GM12892 (cell line): ENCODE measurements at places on chromosomes 6 and 20.

- no peak for DNase-seq
Measured at GRCh38 chr6:115583290-115583689, 477.4 kb downstream of the FRK start.

DNA sequence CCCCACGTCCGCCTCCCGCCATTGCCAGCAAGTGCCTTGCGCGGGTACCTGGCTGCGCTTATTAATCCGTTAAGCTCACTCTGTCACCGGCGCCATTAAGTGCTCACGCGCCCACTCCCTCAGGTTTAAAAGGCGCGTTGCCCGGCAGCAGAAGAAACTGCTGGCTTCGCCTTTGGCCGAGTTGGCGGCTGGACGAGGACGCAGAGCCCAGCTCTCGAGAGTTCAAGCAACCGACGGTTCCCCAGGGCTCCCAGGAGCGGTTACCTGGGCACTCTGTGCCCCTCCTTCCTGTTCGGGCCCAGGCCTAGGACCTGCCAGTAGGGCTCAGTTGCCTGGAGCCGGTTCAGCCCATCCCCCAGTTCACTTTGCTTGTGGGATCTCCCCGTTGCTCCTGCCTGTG is at the start of gene GGTLC1:
Gene GGTLC1, minus strand, starts transcription at position 219 of the 400 bp plus-strand sequence. CDS start 2,168 bp downstream, outside the sequence.
- DNase-seq = no peak

DNA sequence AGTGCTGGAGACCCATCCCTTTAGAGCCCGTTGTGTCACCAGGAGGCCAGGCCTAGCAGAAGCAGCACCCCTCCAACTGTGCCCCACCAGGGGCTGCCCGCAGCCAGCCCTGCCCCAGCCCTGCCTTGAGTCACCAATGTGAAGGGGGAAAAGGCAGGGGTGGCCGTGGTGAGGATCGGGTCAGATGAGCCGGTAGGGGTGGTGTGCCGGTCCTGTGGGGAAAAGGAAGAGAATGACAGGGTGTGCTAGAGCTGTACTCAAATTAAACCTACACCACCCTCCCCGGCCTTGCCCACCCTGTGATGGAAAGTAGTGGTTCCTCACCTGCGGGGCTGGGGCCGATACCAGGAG is 3.1 kb downstream of the SAPCD1 start:
- no peak for DNase-seq

DNA sequence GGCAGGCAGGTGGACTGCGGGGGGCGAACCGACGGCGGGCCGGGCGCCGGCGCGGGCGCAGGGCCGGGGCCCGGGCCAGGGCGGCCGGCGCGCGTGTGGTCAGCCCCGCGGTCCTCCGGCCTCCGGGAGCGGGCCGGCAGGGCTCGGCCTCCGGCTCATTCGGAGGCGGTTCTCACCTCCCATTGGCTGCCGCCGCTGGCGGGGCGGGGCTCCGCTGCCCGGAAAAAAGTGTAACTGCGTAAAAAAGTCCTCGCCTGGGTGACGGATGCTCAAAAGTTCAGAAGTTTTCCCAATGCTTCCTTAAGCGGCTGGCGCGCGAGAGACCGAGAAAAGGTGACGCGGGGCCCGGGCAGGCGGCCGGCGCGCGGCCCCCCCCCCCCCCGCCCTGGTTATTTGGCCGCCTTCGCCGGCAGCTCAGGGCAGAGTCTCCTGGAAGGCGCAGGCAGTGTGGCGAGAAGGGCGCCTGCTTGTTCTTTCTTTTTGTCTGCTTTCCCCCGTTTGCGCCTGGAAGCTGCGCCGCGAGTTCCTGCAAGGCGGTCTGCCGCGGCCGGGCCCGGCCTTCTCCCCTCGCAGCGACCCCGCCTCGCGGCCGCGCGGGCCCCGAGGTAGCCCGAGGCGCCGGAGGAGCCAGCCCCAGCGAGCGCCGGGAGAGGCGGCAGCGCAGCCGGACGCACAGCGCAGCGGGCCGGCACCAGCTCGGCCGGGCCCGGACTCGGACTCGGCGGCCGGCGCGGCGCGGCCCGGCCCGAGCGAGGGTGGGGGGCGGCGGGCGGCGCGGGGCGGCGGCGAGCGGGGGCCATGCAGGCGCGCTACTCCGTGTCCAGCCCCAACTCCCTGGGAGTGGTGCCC is at the start of gene FOXC1:
Gene FOXC1, plus strand, starts transcription at position 268 of the 849 bp plus-strand sequence. Its CDS starts 531 bp downstream, at position 799.
- peak; percentile 84 for DNase-seq

DNA sequence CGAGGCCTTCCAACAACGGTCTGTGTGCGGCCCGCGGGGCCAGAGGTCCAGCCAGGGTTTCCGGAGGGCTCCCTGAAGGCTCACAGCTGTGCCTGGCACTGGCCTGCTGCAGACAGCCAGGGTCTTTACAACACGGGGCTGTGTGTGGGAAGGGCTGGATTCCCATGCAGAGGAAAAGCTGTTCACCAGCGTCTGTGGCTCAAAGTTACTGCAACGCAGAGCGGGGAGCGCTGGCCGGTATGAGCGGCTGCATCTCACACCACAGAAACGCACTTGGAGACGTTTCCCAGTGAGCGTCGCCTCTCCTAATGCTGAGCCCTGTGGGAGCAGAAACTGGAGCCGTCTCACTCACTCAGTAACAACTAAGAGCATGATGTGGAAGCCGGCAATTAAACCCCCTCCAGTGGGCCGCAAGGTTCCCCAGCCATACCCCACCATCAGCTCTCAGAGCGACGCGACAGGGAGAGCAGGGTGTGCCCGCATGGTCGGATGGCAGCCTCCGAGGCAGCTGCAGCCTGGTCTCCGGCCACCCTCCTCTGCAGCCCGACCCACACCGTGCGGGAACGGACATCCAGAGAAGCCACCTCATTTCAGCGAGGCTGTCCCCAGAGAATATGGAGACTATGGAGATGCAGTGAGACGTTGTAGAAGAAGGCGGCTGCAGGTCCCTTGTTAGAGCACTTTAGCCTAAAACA is 42.6 kb downstream of the DLL1 start:
- DNase-seq = no peak

DNA sequence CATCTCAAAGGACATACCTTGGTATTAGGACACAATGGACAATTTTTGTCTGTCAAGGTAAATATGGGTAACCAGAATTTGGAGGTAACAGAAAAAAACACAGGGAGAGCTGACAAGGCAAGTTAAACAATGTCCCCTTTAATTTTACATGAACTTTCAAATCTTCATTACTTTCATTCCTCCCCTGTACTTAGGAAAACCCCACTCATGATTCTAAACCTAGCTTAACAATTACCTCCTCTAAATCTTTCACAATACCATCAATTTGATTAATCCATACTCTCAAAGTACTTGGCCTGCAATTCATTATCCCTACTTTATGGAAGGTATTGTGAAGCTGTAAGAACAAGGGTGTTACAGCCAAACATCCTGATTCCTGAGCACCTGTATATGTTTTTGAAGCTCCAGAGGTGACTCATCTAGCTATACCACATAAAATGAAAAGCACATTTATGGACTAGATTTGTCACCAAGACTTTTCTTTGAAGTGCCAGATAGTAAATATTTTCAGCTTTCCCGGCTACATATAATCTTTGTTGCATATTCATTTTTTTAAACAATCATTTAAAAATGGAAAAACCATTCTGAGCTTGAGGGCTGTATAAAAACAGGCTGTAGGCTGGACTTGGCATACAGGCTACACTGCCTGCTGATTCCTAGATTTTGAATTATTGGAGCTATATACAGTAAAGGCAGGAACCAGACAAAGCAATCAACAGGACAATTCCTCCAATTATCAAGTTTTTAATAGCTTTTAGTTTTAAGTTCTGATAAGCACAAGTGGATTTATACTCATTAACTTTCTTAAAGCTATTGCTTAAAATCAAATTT is 22.9 kb downstream of the DEK start:
- DNase-seq = no peak

GRCh38 chr6:64415926-64416325 is 780.3 kb downstream of the PHF3 start:
- DNase-seq = no peak

GRCh38 chr6:63864061-63864460 is 228.5 kb downstream of the PHF3 start:
- no peak for DNase-seq

- DNase-seq = no peak
Measured at GRCh38 chr6:24228123-24228522, 102.1 kb downstream of the NRSN1 start.

- DNase-seq = no peak
Measured at GRCh38 chr6:107235511-107235910, 120.2 kb upstream of the BEND3 start.

GRCh38 chr6:42332916-42333315 is 115.3 kb upstream of the MRPS10 start:
- DNase-seq = no peak

DNA sequence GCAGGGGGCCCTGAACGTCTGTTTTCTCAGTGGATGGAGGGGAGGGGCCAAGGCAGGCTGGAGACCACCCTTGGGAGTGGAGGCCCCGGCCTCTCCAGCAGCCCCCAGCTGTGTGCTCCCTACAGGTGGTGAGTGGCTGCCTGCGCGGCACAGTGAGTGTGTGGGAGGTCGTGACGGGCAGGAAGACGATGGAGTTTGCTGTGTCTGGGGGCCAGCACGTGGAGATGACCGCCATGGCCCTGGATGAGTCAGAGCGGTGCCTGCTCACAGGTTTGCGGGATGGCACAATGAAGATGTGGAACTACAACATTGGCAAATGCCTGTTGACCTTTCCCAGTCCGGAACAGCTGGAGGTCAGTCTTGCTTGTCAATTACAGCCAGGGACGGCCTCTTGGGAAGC is 52.6 kb downstream of the EFCAB8 start:
- DNase-seq = no peak

- DNase-seq = no peak
Measured at GRCh38 chr20:52524861-52525260, 333.3 kb upstream of the ZFP64 start.

DNA sequence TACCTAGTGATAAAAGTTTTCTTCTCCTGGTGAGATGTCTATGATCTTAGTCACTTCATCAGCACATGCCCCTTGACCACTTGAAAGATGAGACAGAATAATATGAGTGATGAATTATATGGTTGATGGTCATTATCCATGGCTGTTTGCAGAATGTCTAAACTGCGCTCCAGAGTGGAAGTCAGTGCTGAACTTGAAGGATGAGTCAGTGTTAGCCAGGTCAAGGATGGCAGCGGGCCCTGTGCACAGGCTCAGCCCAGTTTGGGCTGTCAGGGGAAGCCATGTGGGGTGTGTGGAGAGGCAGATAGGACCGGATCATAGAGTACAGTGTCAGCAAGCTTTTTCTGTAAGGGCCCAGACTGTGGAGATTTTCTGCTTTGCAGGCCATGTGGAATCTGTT is 67.2 kb upstream of the KIF25 start:
- no peak for DNase-seq

DNA sequence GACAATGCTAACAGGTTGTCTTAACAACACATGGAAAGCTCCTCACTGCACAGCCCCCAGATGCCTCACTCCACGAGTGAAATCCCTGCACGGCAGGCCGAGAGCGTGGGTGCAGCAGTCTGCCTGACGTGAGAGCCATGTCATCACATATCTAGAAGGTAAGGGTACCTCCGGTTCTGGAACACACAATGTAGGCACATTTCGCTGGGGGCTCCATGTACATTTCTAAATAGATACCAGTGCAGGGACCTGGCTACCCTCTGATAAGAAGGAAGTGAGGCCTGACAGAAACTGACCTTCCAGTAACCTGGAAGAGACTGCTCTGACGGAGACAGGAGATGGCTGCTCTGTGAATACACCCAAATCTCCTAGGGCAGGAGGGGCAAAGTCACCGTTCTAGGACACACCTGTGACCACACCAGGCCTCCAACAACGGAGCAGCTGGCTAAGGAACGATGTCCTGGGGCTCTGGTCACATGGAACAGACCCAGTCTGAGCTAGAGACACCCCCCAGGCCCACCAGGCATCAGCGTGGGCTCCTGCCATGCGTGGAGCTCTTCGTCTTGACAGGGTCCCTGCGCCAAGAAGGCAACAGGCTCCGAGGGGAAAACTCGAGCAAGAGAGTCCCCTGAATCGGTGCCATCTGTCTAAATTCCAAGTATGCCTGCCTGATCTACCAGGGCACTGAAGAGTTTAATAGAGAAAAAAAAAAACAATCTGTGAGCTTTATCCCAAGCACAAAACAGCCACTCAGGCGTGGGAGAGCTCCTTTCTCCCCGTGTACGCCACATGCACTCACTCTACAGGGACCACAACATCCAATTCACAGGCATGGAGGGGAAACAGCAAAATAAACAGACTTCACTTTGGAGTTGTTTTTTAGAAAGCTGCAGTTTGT is 27.5 kb downstream of the RNASET2 start:
- DNase-seq = no peak

DNA sequence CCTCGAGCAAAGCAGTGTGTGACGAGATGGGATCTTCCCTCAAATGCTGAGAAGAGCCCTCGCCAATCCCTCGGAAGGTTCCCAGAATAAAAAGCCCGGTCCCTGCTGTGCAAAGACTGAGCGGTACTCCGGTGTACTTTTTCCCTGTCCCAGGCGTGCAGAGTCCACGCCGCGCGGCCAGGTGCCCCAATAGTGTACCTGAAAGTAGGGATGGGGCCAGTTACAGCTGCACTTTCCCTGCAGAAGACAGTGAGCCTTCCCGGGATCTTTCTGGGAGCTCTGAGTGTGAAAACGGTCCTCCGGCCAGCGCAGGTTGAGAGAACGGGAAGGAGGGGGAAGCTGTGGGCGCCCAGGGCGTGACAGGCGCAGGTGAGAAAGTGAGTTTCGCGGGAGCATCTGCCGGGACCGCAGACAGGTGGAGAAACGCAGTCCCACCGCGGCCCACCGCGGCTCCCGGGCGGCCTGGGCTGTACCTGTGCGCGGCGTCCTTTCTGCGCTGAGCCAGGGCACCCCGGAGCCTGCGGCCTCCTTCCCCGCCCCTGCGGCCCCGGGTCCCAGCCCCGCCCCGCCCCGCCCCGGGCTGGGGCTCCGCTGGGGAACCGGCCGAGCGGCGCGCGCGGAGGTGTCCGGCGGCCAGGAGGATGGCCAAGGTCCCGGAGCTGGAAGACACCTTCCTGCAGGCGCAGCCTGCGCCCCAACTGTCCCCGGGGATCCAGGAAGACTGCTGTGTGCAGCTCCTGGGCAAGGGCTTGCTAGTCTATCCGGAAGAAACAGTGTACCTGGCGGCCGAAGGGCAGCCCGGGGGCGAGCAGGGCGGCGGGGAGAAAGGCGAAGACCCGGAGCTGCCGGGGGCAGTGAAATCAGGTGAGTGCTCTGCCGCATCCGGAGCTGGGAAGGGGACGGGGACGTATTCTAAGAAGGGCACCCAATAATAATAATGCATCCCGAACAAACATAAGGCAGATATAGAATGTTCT is at the start of gene RFX6:
Gene RFX6, plus strand, starts transcription at position 608 of the 977 bp plus-strand sequence. Its CDS starts 34 bp downstream, at position 642.
- no peak for DNase-seq

- DNase-seq = no peak
Measured at GRCh38 chr6:163343609-163344008, 70.9 kb upstream of the QKI start.

- DNase-seq = no peak
Measured at GRCh38 chr6:15739867-15740266, 77.0 kb upstream of the DTNBP1 start.

- DNase-seq = no peak
Measured at GRCh38 chr6:3280866-3281465, 22.2 kb downstream of the PSMG4 start.
